ENCODE measurements at places on chromosomes 1 and 21.

DNA sequence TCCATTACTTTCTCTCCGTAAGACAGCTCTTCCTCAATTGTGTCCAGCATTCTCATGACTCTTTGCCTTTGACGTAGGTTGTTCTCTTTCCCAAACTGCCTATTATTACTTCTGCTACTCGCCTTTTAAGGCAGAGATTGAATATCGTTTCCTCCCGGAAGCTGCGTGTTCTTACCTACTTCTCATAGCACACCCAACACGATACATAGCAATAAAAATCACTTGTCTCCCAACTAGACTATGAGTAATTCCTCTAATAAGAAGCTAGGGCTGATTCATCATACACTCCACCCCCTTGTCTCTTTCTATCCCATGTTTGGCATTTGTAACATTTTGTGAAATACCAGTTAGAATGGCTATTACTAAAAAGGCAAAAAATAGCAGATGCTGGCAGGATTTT is 55.8 kb upstream of the SGIP1 start:
- no peak for DNase-seq

DNA sequence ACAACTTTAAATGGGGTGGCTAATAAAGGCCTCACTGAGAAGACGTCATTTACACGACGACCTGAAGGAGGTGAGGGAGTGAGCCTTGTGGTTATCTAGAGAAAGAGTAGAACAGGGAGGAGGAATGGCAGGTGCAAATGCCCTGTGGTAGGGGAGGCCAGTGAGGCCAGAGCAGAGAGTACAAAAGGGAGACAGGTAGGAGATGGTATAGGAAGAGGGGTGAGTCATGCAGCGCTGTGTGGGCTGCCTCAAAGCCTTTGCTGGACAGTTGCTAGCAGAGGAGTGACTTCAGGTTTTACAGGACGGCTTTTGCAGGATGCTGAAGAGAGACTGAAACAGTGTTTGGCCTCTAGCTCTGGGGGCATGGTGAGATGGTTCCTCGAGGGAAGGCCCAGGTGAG is 116.0 kb downstream of the IER5 start:
- DNase-seq = no peak

GRCh38 chr1:204459706-204460105 is 34.9 kb downstream of the PIK3C2B start:
- DNase-seq = no peak

DNA sequence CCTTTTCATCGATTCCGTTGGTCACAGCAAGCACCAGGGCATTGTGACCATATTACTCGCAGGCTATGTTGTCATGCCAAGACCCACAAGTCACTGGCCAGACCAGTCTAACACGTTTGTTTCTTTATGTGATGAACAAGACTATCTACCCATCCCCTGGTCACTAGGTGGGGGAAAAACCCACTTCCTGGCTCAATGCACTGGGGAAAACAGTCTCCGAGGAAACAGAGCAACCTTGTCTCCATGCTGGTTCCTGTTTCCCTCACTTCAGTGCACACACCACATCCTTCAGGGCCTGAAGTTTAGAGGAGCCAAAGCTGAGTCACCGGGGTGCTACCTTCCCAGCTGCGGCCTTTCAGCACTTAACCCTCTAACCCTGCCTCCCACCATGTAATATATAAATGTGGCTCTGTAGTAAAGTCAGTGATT is 20.9 kb downstream of the ERICH3 start:
- no peak for DNase-seq

- no peak for DNase-seq
Observed at GRCh38 chr1:28718586-28719331, 18.0 kb upstream of the YTHDF2 start.

- no peak for DNase-seq
Observed at GRCh38 chr1:92803140-92803887, 18.4 kb upstream of the EVI5 start.
